Activated CD8-positive, alpha-beta memory T cell treated with anti-CD3 and anti-CD28 coated beads, Interleukin-2, amount 10 ng/mL, durations not matched to agents 7 days and 5 days (primary cell): ENCODE measurements at places on chromosomes 2 and 18. TPM values are rescaled to one million over a fixed set of nuclear protein-coding genes. Genes with fewer than 3 reads are reported as not detected.

- H3K27ac ChIP-seq: no peak overlapping the region
- no peaks in the 10 kb centered on the region for H3K4me1 ChIP-seq
- H3K4me3 ChIP-seq: no peak overlapping the region
- no peaks in the 10 kb centered on the region for H3K36me3 ChIP-seq
- no peaks in the 10 kb centered on the region for H3K27me3 ChIP-seq
Observed at GRCh38 chr2:50949450-50950193, 82.3 kb downstream of the NRXN1 start.

GRCh38 chr18:57429167-57430078 lies 5.8 kb upstream of the ONECUT2 start:
- H3K27ac ChIP-seq: peak overlapping the region; percentile 24
- H3K36me3 ChIP-seq: peaks cover 5% of the 10 kb centered on the region
- peaks cover 86% of the 10 kb centered on the region for H3K27me3 ChIP-seq
- no peak for DNase-seq
- H3K4me3 ChIP-seq: no peak overlapping the region

CNRIP1 gene
- not detected for total RNA-seq

DNA sequence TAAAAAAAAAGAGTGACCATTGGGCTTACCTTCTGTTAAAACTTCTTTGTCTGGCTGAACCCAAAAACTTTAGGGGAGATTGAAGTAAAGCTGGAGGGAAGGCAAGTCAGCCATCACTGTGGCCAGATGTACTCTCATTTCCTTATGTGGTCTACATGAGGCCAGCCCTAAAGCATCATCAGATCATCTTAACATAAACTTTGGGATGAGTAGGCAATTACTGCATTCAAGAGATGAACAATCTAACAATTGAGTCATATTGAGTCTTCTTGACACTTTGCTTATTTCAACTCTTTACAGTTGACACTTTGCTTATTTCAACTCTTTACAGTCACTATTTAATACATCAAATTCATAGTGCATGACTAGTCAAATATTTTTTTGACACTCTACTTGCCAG lies 155.6 kb downstream of the QPCT start:
- peaks cover 4% of the 10 kb centered on the region for H3K4me1 ChIP-seq
- peaks cover 1% of the 10 kb centered on the region for H3K36me3 ChIP-seq
- DNase-seq: no peak
- no peak overlapping the region for H3K4me3 ChIP-seq

CD302 gene
- total RNA-seq: 0.20 TPM

ZSWIM2 gene
- total RNA-seq: not detected

KIAA2012 gene
- total RNA-seq: not detected

IGFBP5 gene
- not detected for total RNA-seq

- H3K36me3 ChIP-seq: no peaks in the 10 kb centered on the region
- no peak for DNase-seq
- H3K27me3 ChIP-seq: no peaks in the 10 kb centered on the region
- no peak overlapping the region for H3K27ac ChIP-seq
Observed at GRCh38 chr2:38013158-38013752, 62.7 kb downstream of the CYP1B1 start.

NTSR2 gene
- not detected for total RNA-seq

- no peak for DNase-seq
- H3K4me3 ChIP-seq: no peak overlapping the region
- H3K27me3 ChIP-seq: peaks cover 5% of the 10 kb centered on the region
- no peaks in the 10 kb centered on the region for H3K36me3 ChIP-seq
- H3K4me1 ChIP-seq: no peaks in the 10 kb centered on the region
- H3K27ac ChIP-seq: no peak overlapping the region
Observed at GRCh38 chr2:75458201-75458600, 102.5 kb downstream of the EVA1A start.

EFR3B gene
- 0.23 TPM for total RNA-seq

TBR1 gene
- total RNA-seq: not detected

CIB4 gene
- total RNA-seq: not detected

ING5 gene
- total RNA-seq: 28.0 TPM

ALPP gene
- total RNA-seq: not detected

- peak; percentile 60 for DNase-seq
- H3K4me1 ChIP-seq: peaks cover 33% of the 10 kb centered on the region
Observed at GRCh38 chr2:36356298-36356989, 866 bp downstream of the CRIM1 start.

TMEM169 gene
- 0.75 TPM for total RNA-seq

GRCh38 chr2:147639386-147639785 lies 205.4 kb upstream of the ACVR2A start:
- H3K36me3 ChIP-seq: no peaks in the 10 kb centered on the region
- no peak overlapping the region for H3K27ac ChIP-seq
- H3K27me3 ChIP-seq: no peaks in the 10 kb centered on the region
- DNase-seq: no peak
- H3K4me1 ChIP-seq: no peaks in the 10 kb centered on the region
- no peak overlapping the region for H3K4me3 ChIP-seq

RAB17 gene
- total RNA-seq: not detected

- DNase-seq: no peak
- no peaks in the 10 kb centered on the region for H3K36me3 ChIP-seq
- no peak overlapping the region for H3K27ac ChIP-seq
- no peak overlapping the region for H3K4me3 ChIP-seq
Observed at GRCh38 chr2:169260846-169261642, 101.3 kb downstream of the LRP2 start.

KRTCAP3 gene
- 4.5 TPM for total RNA-seq
